Skeletal muscle cell (primary cell): ENCODE measurements at places on chromosomes 2 and 18.

- no peak for DNase-seq
These were observed 329.9 kb downstream of the TRIB2 start for GRCh38 chr2:13046557-13047165.

- no peak for DNase-seq
These were observed 26.1 kb downstream of the KCTD18 start for GRCh38 chr2:200483729-200484198.

- no peak for DNase-seq
These were observed 39.0 kb downstream of the HS1BP3 start for GRCh38 chr2:20611844-20612356.

DNA sequence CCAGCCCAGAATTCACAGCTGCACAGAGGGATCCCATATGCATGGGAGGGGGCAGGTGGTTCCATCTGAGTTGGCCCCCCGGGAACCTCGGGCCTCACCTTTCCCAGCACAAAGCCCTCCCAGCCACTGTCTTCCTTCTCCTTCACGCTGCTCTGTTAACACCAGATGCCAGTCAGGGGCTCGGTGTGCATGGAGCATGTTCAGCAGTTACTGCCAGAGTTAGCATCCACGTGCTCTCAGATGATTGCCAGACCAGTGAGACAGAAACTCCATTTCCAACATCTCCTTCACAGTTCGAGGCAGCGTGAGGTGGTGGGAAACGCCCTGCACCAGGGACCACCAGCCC is 101.0 kb downstream of the PTGR3 start:
- DNase-seq: no peak

- no peak for DNase-seq
These were observed 6.2 kb downstream of the KANSL3 start for GRCh38 chr2:96631804-96632435.
